ENCODE measurements at places on chromosomes 5 and 9. TPM values are rescaled to one million over a fixed set of nuclear protein-coding genes. Genes with fewer than 3 reads are reported as not detected.

DNA sequence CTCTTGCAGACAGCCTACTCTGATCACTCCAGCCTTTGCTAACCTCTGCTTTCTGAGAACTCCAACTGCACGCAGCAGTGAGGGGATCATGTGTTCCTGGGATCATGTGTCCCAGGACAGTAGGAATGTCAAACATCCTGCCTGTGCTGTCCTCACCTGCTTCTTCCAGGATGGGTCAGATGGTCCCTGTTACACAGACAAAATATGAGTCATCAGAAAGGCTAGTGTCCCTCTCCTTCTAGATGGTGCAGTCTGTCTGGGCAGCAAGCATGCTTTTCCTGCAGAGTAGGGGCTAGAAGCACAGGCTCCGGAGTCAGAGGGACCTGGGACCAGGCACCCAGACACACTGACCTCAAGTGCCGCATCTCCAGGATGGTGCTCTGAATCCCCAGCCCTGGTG is 20.1 kb upstream of the SLC25A48 start:
- no peak for DNase-seq

DNA sequence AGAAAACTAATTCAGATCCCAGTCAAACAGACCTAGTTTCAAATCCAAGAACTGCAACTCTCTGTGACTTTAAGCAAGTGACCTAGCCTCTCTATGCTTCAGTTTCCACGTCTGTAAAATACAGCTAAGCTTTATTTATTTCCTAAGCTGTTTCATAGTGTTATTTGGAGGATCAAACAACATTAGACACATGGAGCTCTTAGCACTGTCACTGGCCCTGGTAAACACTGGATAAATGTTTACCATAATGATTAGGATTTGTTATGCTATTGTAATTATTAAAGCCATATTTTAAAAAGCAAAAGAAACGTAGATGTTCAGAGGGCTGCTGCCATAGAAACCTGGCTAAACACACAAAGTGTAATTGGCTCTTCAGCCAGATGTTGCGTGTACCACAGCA is 26.6 kb upstream of the C5orf58 start:
- DNase-seq: no peak

GRCh38 chr5:61951295-61951694 is 354.7 kb upstream of the KIF2A start:
- no peak for DNase-seq

GRCh38 chr9:97753975-97754374 is 56.8 kb upstream of the XPA start:
- no peak for DNase-seq

DNA sequence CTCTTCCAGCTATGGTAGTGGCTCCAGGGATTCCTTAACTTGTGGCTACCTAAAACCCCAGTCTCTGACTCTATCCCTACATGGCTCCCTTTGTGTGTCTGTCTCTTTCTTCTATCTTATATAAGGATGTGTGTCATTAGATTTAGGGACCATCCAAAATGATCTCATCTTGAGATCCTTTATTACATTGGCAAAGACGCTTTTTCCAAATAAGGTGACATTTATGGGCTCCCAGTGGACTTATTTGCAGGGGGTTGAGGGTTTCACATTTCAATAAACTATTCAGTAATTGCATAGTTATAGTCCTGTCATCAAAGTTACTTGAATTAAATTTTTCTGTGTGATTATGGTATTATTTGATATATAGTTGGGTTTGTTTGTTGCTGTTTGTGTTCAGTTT is 59.2 kb downstream of the NIPBL start:
- no peak for DNase-seq

DNA sequence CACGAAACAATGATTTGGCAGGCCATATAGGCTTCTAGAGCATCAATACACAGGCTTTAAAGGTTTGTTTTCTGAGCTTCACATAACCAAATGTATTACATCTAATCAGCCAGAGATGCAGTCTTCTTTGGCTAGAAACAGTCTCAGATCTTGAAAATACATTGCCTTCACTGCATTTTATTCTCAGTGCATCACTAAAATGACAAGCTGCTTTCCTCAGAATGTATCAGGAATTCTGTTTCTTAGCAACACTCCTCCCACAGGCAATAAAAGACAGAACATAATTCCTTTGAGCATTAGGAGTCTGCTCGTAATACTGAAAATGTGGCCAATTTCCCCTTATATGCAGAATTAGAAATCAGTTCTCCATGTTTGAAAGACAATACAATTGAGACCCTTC is 36.9 kb downstream of the FEM1C start:
- no peak for DNase-seq

DNA sequence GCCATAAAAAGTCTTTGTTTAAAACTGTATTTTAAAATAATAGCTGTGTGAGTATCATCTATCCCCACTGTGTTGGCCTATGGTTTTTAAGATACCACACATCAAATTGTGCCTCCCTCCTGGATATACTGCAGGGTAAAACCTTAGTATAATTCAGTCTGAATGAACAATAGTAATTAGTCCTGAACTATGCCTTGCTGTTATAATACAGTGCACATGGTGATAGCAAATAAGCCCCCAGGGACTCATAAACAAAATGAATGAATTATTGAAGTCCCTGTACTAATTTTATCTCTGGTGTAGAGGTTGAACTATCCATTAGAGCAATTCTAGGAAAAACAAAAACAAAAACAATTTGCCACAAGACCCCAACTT is 142.7 kb upstream of the ADAMTSL1 start:
- DNase-seq: no peak

DNA sequence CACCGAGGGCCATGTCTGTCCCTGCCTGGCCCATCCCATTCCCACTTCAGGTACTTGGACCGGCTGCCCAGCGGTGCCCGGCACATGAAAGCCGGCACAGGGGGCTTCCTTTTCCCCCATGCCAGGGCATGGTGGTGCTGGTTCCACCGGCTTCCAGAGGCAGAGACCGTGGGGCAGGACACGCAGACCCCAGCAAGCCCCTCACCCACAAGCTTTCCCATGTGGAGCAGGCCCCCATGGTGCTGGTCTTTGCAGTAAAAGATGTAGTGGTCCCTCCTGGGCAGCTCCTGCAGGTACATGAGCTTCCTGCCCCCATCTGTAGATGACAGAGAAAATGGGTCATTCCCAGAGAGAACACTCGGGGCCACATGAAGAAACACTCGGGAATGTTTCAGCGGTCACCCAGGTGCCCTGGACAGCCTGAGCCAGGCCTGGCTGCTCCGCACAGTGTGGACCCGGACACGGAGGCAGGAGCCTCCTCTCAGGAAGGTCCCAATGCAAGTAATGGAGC is 2.0 kb downstream of the OBP2B start:
- no peak for DNase-seq

DNA sequence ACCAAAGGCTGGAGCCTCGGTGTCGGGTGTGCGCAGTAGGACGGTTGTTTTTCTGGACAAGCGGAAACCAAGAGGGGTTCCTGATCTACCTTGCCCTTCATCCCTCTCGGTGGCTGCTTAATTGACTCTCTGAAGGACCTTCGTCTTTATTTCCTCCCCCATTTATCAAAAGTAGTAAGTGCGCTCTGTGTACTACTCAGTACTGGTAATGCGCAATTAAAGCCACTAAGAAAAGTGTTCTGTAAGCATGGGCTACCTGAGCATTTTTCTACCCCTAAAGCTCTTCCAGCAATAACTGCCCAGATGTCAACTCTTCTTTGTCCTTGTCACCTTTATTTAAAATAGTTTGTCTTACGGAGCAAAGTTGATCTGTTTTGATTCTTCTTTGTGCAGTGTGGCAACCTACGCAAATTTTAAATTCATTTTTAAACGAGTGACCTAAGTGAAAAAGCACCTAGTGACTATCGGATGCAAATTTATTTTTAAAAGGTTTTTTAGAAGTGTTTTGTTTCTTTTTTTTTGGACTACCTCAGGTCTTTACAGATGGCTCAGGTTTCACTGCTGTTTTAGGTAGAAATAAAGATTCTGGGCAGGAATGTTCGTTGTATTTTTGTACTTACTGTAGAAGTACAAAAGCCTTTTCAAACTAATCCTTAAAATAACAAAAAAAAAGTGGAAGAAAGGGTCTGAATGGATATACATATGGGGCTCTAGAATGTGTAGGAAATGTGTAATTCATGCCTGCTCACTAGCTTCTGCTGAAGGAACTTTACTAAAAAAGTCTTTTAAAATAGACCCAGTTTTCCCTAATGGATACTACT is 2.0 kb downstream of the JMY start:
- DNase-seq: no peak

DNA sequence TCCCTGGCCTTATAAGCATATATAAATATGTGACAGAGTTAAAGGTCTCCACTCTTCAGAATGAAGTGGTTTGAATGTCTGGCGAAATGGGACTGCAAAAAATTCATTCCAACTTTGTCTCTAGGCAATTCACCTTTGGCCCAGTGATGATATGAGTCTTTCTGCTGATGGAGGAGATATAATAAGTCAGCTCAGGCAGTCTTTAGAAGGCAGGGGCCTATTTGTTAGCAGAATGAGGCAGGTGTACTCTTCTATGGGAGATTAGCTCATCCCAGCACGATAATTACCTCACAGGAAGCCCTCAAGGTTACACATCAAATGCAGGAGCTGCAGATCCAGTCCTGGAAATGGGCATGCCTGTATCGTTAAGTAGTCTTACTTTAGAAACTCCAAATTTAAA is 300.5 kb downstream of the NR2F1-AS1 start:
- no peak for DNase-seq

- DNase-seq: no peak
Observed at GRCh38 chr5:172423379-172424110, 30.8 kb downstream of the SH3PXD2B start.

DNA sequence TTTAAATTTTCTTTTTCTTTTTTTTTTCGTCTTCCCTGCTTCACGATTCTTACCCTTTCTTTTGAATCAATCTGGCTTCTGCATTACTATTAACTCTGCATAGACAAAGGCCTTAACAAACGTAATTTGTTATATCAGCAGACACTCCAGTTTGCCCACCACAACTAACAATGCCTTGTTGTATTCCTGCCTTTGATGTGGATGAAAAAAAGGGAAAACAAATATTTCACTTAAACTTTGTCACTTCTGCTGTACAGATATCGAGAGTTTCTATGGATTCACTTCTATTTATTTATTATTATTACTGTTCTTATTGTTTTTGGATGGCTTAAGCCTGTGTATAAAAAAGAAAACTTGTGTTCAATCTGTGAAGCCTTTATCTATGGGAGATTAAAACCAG is 352.2 kb downstream of the NTRK2 start:
- no peak for DNase-seq

DNA sequence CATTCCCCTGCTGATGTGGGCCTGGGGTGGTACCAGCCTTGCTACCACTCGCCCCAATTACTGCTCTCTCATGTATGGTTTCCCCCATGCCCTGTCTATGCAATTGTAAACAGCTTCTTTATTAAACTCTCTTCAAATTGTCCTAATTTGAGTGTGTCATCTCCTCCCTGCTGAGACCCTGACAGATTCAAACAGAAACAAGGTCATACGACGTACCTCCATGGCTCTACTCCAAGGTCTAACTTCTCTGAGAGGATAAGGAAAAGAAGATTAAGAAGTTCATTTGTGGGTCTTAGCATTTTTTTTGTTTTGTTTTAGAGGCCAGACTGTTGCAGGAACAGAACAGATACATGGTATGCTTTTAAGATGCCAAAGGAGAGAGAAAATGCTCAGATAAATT is 38.0 kb downstream of the ABITRAM start:
- no peak for DNase-seq

GRCh38 chr5:69444127-69444754 is 29.3 kb downstream of the MARVELD2 start:
- no peak for DNase-seq

DNA sequence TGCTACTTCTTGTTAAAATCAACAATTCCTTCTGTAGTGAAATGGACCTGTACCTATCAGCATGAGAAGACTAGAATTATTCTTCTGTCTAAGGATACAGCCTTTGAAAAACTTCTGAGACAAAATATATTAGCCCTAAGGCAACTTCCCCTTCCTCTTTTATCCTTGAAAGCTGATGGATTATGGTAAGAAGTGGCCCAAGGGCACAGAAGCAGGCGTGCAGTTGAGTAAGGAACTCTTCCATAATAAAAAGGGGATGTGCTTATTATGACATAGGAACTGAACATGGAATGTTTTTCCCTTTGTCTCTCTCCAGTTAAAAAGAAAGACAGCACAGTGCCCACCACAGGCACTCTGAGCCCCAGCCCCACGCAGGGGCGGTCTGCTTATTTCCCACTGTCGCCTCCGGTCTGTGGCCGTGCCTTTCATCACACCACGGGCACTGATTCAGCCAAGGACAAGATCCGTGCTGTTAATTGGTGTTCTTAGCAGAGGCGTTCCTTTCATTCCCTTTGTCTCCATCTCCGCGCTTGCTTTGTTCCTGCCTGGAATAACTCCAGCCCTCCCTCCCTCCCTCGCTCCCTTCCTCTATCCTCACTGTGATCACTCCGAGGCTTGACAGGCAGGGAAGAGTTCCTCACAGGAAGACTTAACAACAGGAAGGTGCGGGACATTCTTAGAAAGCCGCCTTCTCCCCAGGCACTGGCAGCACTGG is 135.9 kb upstream of the OTULINL start:
- DNase-seq: no peak

GRCh38 chr5:95027775-95028174 is 257.1 kb downstream of the MCTP1 start:
- DNase-seq: no peak

GRCh38 chr5:71778678-71779276 is 59.7 kb downstream of the CARTPT start:
- no peak for DNase-seq

DNA sequence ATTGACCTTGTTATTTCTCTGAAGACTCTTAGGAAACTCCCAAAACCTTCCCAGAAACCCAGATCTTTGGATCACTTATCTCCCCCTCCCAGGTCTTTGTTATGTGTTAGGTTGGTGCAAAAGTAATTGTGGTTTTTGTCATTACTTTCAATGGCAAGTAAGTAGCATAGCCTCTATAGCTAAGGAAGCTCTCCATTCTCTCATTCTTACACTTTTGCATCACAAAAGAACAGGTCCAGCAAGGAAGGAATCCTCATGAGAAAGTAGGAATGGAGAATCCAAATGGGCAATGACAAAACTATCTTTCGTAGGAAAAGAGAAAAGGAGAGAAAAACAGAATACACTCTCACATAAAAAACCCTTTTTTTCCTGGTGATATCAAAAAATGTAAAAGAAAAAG is 81.3 kb upstream of the ELAVL2 start:
- no peak for DNase-seq

GRCh38 chr9:36297798-36298197 is 39.5 kb upstream of the GNE start:
- no peak for DNase-seq

- DNase-seq: no peak
Observed at GRCh38 chr5:154202379-154203260, 12.1 kb downstream of the GALNT10 start.

DNA sequence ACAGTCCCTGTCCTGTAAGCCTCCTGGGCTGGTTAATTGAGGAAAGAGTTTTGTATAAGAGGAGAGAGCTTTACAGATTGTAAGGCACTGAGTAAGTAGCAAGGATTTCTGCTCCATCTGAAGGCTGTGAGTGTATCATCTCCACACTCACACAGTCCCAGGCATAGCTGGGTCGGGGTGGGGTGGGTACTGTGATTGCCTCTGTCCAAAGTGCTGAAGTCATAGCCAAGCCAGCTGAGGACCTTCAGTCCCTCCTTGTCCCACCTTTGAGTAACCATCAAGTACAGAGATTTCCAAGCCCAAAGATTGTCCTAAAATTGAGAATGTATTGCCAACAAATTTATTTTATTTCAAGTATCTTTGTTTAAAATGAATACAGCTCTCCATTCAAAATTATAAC is 5.5 kb upstream of the DNAJB5 start:
- no peak for DNase-seq

Gene DND1
- total RNA-seq: 0.40 TPM

Gene CSNK1G3
- 23.6 TPM for total RNA-seq

Gene RNF208
- total RNA-seq: 24.8 TPM

Gene HTR4
- 0.22 TPM for total RNA-seq

Gene CER1
- not detected for total RNA-seq

Gene GADD45G
- total RNA-seq: 48.9 TPM

Gene RANBP3L
- total RNA-seq: 0.38 TPM

Gene OR2Y1
- total RNA-seq: not detected
